ENCODE measurements at places on chromosomes 13 and 19. TPM values are rescaled to one million over a fixed set of nuclear protein-coding genes. Genes with fewer than 3 reads are reported as not detected.

- H3K4me3 ChIP-seq, result no peak overlapping the region
- H3K4me1 ChIP-seq, result no peaks in the 10 kb centered on the region
- H3K36me3 ChIP-seq, result no peaks in the 10 kb centered on the region
- no peak overlapping the region for H3K27ac ChIP-seq
Measured at GRCh38 chr13:56687131-56687530, 453.6 kb upstream of the PRR20A start.

DNA sequence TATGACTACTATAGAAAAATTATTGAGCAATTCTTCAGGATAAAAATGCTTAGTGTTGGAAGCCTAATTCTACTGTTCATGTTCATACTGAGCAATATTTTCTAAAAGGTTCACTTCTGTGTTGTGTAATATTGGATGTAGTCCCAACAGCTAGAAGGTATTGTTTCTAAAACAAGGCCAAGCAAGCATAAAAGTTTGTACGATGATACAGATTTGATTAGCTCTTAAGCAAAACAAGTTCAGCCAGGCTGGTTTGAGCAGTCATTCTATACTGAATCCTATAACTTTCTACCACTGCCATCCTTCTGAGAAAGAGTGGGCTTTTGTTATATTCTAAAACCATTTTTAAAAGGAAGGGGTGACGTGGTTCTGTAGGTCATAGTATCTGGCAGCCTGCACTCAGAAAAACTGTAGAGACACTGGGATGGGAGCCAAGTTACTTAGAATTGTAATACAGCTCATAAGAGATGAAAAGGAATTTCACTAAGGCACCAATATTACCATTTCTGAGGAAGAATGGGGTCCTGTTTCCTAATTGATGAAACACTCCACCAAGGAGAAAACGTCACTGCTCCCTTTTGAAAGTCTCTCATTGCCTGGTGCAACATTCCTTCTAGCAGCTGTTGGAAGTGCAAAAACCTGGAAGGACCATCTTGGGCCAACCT lies 275.0 kb upstream of the DACH1 start:
- no peaks in the 10 kb centered on the region for H3K4me1 ChIP-seq
- H3K36me3 ChIP-seq, result no peaks in the 10 kb centered on the region
- DNase-seq, result no peak

DNA sequence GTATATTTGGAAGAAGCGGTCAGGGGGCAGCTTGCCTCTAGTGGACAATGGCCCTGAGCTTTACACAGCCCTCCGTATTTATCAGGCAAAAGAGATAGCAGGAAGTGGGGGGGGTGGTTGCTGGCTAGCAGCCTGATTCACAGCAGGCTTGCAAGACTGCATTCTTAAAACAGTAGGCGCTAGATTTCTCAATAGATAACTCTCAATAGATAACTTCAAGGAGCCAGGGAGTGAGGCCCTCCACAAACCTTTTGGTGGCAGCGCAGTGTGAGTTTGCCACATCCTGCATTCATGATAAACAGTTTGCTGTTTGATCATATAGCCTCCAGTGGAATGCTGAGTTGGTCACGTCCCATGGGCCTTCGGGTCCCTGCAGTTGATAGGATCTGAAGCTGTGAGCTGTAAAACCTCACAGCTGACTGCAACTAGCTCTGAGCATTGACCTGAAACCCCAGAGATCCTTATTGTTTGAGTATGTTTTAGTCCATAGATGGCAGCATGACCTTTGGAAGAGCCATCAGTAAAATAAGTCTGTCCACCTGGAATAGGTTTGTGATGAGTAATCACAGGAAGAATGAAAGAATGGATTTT lies 12.2 kb downstream of the FPR3 start:
- H3K27ac ChIP-seq, result no peak overlapping the region
- no peaks in the 10 kb centered on the region for H3K36me3 ChIP-seq
- H3K4me3 ChIP-seq, result peak overlapping the region; percentile 41
- DNase-seq, result peak; percentile 5
- peaks cover 69% of the 10 kb centered on the region for H3K4me1 ChIP-seq
- H3K27me3 ChIP-seq, result no peaks in the 10 kb centered on the region

GRCh38 chr19:33329060-33329459 lies 26.7 kb upstream of the CEBPA start:
- no peak overlapping the region for H3K4me3 ChIP-seq
- no peaks in the 10 kb centered on the region for H3K4me1 ChIP-seq
- H3K27me3 ChIP-seq, result peaks cover 30% of the 10 kb centered on the region
- H3K27ac ChIP-seq, result no peak overlapping the region
- H3K36me3 ChIP-seq, result no peaks in the 10 kb centered on the region
- DNase-seq, result no peak

DNA sequence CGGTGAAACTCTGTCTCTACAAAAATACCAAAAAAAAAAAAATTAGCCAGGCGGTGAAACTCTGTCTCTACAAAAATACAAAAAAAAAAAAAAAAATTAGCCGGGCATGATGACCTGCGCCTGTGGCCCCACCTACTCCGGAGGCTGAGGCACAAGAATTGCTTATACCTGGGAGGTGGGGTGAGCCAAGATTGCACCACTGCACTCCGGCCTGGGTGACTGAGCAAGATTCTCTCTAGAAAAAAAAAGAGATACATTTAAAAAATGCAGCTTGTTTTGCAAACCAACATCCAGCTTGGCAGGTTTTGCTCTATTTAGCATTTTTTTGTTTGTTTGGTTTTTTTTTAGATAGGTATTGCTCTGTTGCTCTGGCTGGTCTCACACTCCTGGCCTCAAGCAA lies 6.7 kb upstream of the PGPEP1 start:
- H3K27ac ChIP-seq, result no peak overlapping the region
- H3K4me1 ChIP-seq, result peaks cover 18% of the 10 kb centered on the region
- DNase-seq, result no peak
- no peaks in the 10 kb centered on the region for H3K36me3 ChIP-seq
- H3K27me3 ChIP-seq, result peaks cover 1% of the 10 kb centered on the region

- peaks cover 4% of the 10 kb centered on the region for H3K27me3 ChIP-seq
- no peaks in the 10 kb centered on the region for H3K36me3 ChIP-seq
- H3K27ac ChIP-seq, result no peak overlapping the region
- DNase-seq, result no peak
Measured at GRCh38 chr19:33395561-33396550, 22.3 kb downstream of the CEBPG start.

DNA sequence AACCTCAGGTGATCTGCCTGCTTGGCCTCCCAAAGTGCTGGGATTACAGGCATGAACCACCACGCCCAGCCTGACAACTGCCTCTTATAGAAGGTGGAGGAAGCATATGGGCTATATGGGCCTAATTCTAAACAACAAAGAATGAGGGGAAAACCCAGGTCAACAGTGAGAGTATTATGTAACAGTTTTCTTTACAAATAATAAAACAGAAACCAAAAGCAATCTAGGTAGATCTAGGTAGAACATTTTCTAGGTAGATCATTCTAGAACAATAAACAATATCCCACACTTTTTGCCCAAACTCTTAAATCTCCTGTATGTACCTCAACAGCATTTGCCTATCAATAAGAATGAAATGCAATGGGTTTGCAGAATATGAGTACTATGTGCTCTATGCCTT lies 267.4 kb downstream of the ABCC4 start:
- DNase-seq, result no peak
- H3K36me3 ChIP-seq, result peaks cover 10% of the 10 kb centered on the region

- H3K27me3 ChIP-seq, result no peaks in the 10 kb centered on the region
- H3K4me1 ChIP-seq, result peaks cover 43% of the 10 kb centered on the region
- peak overlapping the region; percentile 5 for H3K4me3 ChIP-seq
- H3K27ac ChIP-seq, result peak overlapping the region; percentile 65
- DNase-seq, result peak; percentile 9
Measured at GRCh38 chr13:100106005-100106404, 17.1 kb downstream of the PCCA start.

- H3K27me3 ChIP-seq, result no peaks in the 10 kb centered on the region
- no peak overlapping the region for H3K27ac ChIP-seq
- H3K4me1 ChIP-seq, result peaks cover 12% of the 10 kb centered on the region
- H3K36me3 ChIP-seq, result no peaks in the 10 kb centered on the region
- no peak overlapping the region for H3K4me3 ChIP-seq
- no peak for DNase-seq
Measured at GRCh38 chr13:47408546-47409319, 511.9 kb upstream of the HTR2A start.

DNA sequence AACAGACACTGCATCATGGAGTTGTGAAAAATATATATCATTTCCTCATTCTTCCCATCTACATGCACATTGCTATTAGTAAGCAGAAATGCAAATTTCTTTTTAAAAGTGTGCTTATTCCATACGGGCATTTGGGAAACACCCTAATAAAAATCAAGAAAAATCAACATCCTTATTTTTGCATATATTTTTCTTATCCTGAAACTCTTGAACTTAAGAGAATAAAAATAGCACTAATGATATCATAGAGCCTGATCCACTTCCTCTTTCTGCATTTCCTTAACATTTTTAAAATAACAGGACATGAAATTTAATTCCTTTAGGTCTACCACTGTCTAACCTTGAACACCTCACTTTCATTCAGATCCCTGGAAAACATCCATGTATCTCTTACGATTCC lies 123.3 kb downstream of the VWA8 start:
- DNase-seq, result no peak
- H3K36me3 ChIP-seq, result peaks cover 40% of the 10 kb centered on the region
- H3K27me3 ChIP-seq, result no peaks in the 10 kb centered on the region
- no peak overlapping the region for H3K4me3 ChIP-seq
- peaks cover 67% of the 10 kb centered on the region for H3K4me1 ChIP-seq

GRCh38 chr13:47033216-47033615 lies 136.4 kb upstream of the HTR2A start:
- no peaks in the 10 kb centered on the region for H3K36me3 ChIP-seq
- peak overlapping the region; percentile 80 for H3K4me3 ChIP-seq
- DNase-seq, result peak; percentile 31
- peak overlapping the region; percentile 68 for H3K27ac ChIP-seq
- H3K4me1 ChIP-seq, result peaks cover 29% of the 10 kb centered on the region

DNA sequence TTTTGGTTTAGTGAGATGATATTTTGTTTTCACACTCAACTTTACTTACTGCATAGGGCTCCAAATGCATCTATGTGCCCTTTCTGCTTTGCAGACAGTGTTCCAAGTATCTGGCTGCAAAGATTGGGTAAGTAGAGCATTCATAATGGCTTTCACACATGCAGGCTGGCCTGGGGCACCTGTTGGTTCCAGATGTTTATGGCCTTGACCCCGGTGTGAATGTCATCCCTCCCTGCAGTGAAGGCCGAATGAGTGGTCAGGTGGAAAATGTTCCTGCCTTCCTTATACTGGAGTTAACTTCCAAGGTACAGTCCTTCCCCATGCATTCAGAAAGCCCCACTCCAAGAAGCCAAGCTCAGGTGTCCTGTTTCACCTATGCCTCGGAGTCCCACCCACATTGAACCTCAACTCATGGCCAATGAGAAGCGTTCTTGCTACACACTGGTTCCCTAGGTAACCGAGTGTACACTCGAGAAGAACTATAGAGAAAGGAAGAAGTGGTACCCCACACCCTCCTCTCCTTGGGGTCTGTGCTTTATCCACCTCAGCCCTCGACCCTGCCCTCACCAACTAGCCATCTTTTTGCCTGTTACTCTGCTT lies 23.0 kb upstream of the ZNF536 start:
- H3K4me1 ChIP-seq, result no peaks in the 10 kb centered on the region
- no peak for DNase-seq
- peaks cover 4% of the 10 kb centered on the region for H3K27me3 ChIP-seq
- no peak overlapping the region for H3K4me3 ChIP-seq

- H3K36me3 ChIP-seq, result no peaks in the 10 kb centered on the region
- no peak for DNase-seq
- no peak overlapping the region for H3K4me3 ChIP-seq
- H3K4me1 ChIP-seq, result peaks cover 12% of the 10 kb centered on the region
- peaks cover 9% of the 10 kb centered on the region for H3K27me3 ChIP-seq
Measured at GRCh38 chr13:42792154-42792553, 10.8 kb downstream of the FAM216B start.

DNA sequence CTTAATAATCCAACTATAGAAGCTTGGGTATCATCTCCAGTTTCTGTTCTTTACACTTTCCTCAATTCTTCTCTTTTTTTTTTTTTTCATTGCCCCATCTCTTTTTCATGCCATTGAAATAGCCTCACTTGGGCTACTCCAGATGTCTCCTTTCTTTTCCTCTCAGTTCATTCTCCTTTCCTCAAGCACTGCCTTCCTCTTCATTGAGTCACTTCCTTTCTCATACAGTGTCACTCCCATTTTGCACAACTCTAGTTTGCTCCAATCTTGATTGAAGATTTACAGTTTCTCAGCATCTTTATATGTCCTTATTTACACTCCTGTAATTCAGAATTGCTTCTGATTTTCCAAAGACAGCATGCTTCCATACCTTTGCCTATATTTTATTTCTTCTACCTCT lies 61.3 kb downstream of the IPO5 start:
- peaks cover 32% of the 10 kb centered on the region for H3K4me1 ChIP-seq
- peak; percentile 79 for DNase-seq
- H3K27ac ChIP-seq, result peak overlapping the region; percentile 43
- H3K27me3 ChIP-seq, result peaks cover 2% of the 10 kb centered on the region
- H3K4me3 ChIP-seq, result peak overlapping the region; percentile 26
- H3K36me3 ChIP-seq, result peaks cover 63% of the 10 kb centered on the region

DNA sequence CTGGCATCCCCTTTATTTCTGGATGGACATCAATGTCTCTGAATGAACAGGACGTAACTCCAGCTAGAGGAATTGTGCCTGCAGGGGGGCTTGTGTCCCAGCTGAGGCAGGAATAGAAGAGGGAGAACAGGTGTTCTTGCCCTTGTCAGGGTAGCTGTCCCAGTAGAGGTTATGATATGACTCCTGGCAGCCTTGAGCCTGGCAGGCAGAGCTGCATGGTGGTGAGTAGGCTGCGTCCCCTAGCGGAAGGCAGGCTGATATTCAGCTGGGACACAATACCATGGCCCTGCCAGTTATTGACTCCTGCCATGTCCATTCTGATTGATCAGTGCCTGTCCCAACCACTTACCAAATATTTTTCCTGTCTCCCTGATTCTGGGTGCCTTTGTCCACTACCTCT lies 197.2 kb downstream of the RAP2A start:
- no peaks in the 10 kb centered on the region for H3K4me1 ChIP-seq
- no peak for DNase-seq
- no peak overlapping the region for H3K27ac ChIP-seq
- no peak overlapping the region for H3K4me3 ChIP-seq
- H3K36me3 ChIP-seq, result no peaks in the 10 kb centered on the region
- peaks cover 1% of the 10 kb centered on the region for H3K27me3 ChIP-seq

The PLK5 gene
- total RNA-seq, result 0.98 TPM

The SEMA6B gene
- total RNA-seq, result 0.18 TPM

The DENND1C gene
- total RNA-seq, result not detected

The OXGR1 gene
- total RNA-seq, result not detected

The COL5A3 gene
- total RNA-seq, result 3.2 TPM

The EVI5L gene
- total RNA-seq, result 29.1 TPM

The CEACAM16 gene
- total RNA-seq, result not detected

The ZNF90 gene
- 0.74 TPM for total RNA-seq

The AMH gene
- total RNA-seq, result 1.0 TPM

The TUBB4A gene
- total RNA-seq, result not detected

The ZFP30 gene
- 5.3 TPM for total RNA-seq

The ZGLP1 gene
- 1.00 TPM for total RNA-seq

The GTF2F1 gene
- 71.8 TPM for total RNA-seq

The PIBF1 gene
- total RNA-seq, result 14.9 TPM

Data from HFFc6 (cell line).